ENCODE measurements at places on chromosomes 13 and 19.

DNA sequence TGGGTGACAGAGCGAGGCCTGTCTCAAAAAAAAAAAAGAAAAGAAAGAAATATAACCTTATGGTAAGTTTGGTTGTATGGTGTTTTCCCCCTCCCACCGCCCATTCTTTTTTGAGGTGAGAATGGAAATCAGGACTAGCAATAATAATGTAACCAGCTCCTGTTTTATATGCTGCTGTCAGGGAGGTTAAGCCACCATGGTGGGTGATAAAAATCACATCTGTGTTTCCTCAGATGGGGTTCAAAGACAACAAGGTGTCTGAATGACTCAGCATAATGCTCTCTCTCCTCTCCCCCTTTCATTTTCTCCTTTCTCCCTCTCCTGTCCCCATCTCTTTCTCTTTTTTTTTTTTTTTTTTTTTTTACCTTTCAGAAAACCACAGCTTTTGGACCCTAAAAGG, 28.3 kb upstream of the GARRE1 start:
- no peak for DNase-seq
- H3K27ac ChIP-seq = no peak overlapping the region

DNA sequence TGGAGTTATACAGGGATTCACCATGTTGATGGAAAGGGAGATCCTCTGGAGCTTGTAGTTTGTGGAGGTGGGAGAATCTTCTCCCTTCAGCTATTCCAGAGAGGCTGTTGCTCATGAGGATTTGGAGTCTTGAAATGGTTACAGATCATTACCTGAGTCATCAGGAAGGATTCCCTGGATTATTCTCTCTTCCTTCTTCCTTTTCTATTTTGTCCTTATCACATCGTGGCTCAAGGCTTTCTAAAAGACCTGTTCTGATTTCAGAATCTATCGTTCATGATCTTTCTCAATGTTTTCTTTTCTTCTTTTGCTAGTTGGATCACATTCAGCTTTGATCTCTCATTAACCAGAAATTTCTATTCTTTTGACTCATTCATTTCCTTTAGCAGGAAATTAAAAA, 196.0 kb downstream of the KLF5 start:
- no peak overlapping the region for H3K4me3 ChIP-seq
- no peaks in the 10 kb centered on the region for H3K4me1 ChIP-seq
- DNase-seq = no peak
- no peak overlapping the region for H3K27ac ChIP-seq
- H3K36me3 ChIP-seq = no peaks in the 10 kb centered on the region

GRCh38 chr13:107518780-107519179, 696.6 kb downstream of the LIG4 start:
- H3K27ac ChIP-seq = no peak overlapping the region
- DNase-seq = no peak
- H3K4me3 ChIP-seq = no peak overlapping the region
- no peaks in the 10 kb centered on the region for H3K36me3 ChIP-seq
- H3K4me1 ChIP-seq = no peaks in the 10 kb centered on the region

DNA sequence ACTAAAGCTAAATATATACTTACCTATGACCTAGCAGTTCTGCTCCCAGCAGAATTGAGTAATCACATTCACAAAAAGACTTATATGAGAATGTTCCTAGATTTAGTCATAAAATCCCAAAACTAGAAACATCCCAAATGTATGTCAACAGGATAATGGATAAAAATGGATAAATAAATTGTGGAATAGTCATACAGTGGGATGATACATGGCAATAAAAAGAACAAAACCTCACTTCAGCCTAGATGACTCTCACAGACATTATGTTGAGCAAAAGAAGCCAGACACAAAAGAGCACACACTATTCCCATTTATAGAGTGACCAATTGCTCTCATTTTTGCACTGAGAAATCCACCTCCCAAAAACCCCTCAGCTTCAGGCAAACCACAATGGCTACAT, 352.4 kb upstream of the HTR2A start:
- H3K36me3 ChIP-seq = no peaks in the 10 kb centered on the region
- no peaks in the 10 kb centered on the region for H3K4me1 ChIP-seq
- no peak overlapping the region for H3K27ac ChIP-seq

DNA sequence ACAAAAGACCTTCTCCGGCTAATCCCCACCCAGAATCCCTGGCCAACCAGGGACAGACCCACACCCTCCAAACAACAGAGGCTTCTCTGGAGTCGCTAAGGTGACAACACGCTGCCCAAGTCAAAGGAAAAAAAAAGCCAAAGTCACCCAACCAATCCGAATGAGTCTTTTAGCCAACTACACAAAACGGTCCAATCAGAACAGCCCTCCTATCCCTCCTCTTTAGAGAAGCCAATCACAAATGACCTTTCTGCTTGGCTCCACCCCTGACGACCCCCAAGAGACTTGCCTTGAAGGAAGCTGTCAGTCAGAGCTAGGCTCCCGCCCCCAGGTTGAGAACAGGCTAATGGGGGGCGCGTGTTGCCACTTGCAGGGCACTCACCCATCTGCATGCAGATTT, 6.6 kb upstream of the FBXW9 start:
- H3K36me3 ChIP-seq = peaks cover 18% of the 10 kb centered on the region
- no peak for DNase-seq
- H3K4me3 ChIP-seq = no peak overlapping the region
- no peaks in the 10 kb centered on the region for H3K4me1 ChIP-seq
- H3K27me3 ChIP-seq = no peaks in the 10 kb centered on the region

GRCh38 chr13:53144826-53145225, 116.2 kb downstream of the OLFM4 start:
- H3K27me3 ChIP-seq = no peaks in the 10 kb centered on the region
- no peak overlapping the region for H3K27ac ChIP-seq
- H3K4me3 ChIP-seq = no peak overlapping the region
- H3K4me1 ChIP-seq = no peaks in the 10 kb centered on the region
- no peaks in the 10 kb centered on the region for H3K36me3 ChIP-seq
- DNase-seq = no peak

DNA sequence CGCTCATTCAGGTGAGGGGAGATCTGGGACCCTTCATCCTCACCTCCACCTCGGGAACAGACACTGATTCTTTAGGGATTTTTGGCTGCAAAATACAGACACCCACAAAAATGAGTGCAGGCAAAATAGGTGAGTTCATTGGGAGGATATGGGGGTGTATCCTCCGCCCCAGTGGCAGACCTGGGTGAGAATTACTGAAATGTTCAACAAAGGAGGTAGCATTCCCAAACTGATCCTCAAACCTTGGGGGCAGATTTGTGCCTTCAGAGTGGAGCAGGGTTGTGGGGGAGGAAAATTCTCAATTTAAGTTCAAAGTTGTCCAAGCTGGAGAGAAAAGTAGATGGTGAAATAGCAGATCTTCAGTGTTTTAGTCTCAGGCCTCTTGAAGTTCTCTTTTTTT, 31.3 kb upstream of the SIN3B start:
- H3K27me3 ChIP-seq = no peaks in the 10 kb centered on the region
- H3K36me3 ChIP-seq = no peaks in the 10 kb centered on the region
- H3K4me1 ChIP-seq = no peaks in the 10 kb centered on the region
- no peak overlapping the region for H3K4me3 ChIP-seq
- H3K27ac ChIP-seq = no peak overlapping the region

- no peaks in the 10 kb centered on the region for H3K4me1 ChIP-seq
- no peak for DNase-seq
- no peaks in the 10 kb centered on the region for H3K27me3 ChIP-seq
- H3K4me3 ChIP-seq = no peak overlapping the region
- H3K36me3 ChIP-seq = no peaks in the 10 kb centered on the region
These were observed 121.6 kb upstream of the SPRY2 start for GRCh38 chr13:80462567-80462966.

- no peak for DNase-seq
- H3K4me1 ChIP-seq = no peaks in the 10 kb centered on the region
- no peaks in the 10 kb centered on the region for H3K36me3 ChIP-seq
- H3K4me3 ChIP-seq = no peak overlapping the region
- H3K27me3 ChIP-seq = no peaks in the 10 kb centered on the region
These were observed 19.6 kb upstream of the NFIC start for GRCh38 chr19:3346677-3347353.

DNA sequence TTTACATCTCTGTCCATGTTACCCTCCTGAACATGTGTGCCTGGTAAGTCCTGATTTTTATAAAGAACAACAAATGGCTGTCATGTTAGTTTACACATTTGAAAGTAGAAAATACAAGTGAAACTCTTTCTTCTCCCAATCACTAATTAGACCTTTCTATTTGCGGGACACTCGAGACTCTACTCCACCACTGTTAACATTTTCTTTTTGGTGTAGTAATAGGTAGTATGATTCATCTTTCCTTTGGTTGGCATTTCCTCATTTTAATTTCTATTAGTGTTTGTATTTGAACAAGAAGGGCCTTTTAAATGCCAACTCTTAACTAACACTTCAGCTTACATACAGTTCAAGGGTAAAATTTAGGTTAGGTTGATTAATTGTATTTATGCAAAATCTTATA, 371.1 kb downstream of the PCDH9 start:
- DNase-seq = no peak
- no peaks in the 10 kb centered on the region for H3K4me1 ChIP-seq
- no peaks in the 10 kb centered on the region for H3K27me3 ChIP-seq
- H3K36me3 ChIP-seq = no peaks in the 10 kb centered on the region
- H3K4me3 ChIP-seq = no peak overlapping the region

GRCh38 chr19:31863122-31863521, 482.3 kb upstream of the ZNF507 start:
- H3K27ac ChIP-seq = no peak overlapping the region
- H3K4me1 ChIP-seq = no peaks in the 10 kb centered on the region
- no peak for DNase-seq
- H3K27me3 ChIP-seq = no peaks in the 10 kb centered on the region
- H3K4me3 ChIP-seq = no peak overlapping the region
- no peaks in the 10 kb centered on the region for H3K36me3 ChIP-seq

DNA sequence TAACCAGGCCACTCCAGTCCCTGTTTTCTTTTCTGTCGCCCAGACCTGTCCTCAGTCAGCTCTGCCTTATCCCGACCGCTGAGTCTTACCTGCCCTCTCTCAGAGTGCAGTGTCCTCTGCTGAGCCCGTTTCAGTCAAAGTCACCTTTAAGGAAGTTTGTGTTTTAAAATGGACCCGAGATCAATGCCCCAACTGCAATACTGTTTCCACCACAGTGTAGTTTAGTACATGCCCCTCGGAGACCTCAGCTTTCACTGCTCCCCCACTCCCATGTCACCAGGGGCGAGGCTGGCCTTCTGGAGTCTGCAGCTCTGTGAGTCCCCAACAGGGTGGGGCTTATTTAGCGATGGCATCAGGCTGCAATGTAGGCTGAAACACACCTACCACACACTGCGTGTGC, 248.4 kb upstream of the TSHZ3 start:
- no peak overlapping the region for H3K27ac ChIP-seq
- no peak for DNase-seq
- H3K4me3 ChIP-seq = no peak overlapping the region

GRCh38 chr13:30991184-30991583, 58.7 kb downstream of the TEX26 start:
- DNase-seq = no peak
- no peak overlapping the region for H3K4me3 ChIP-seq
- H3K27ac ChIP-seq = no peak overlapping the region

- no peak overlapping the region for H3K27ac ChIP-seq
- no peaks in the 10 kb centered on the region for H3K27me3 ChIP-seq
- no peaks in the 10 kb centered on the region for H3K4me1 ChIP-seq
- no peak overlapping the region for H3K4me3 ChIP-seq
These were observed 16.1 kb downstream of the ZNF536 start for GRCh38 chr19:30388327-30388726.

DNA sequence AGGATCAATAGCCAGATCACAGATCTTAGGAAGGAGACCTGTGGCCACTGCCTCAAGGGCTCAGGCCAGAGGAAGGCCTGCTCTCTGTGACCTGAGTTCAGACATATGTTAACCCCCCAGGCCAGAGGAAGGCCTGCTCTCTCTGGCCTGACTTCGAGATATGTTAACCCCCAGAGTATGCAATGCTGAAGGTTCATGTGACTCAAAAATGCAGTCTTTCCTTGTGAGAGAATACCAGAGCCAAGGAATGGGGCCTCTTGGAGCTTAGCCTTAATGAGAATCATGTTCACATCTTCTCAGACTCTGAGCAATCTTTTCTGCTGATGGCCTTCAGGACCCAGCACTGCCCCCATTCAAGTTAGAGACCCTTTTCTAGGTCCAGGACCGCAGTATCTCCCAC, 36.7 kb downstream of the MBNL2 start:
- no peaks in the 10 kb centered on the region for H3K36me3 ChIP-seq
- H3K4me1 ChIP-seq = peaks cover 27% of the 10 kb centered on the region
- DNase-seq = no peak

GRCh38 chr13:31073859-31074718, 87.6 kb downstream of the HSPH1 start:
- H3K27me3 ChIP-seq = no peaks in the 10 kb centered on the region
- no peak for DNase-seq
- H3K36me3 ChIP-seq = no peaks in the 10 kb centered on the region
- H3K27ac ChIP-seq = no peak overlapping the region

GRCh38 chr19:32750441-32751055, 31.0 kb downstream of the TDRD12 start:
- H3K4me1 ChIP-seq = peaks cover 24% of the 10 kb centered on the region
- H3K36me3 ChIP-seq = no peaks in the 10 kb centered on the region
- H3K27ac ChIP-seq = no peak overlapping the region
- H3K27me3 ChIP-seq = no peaks in the 10 kb centered on the region
- no peak for DNase-seq

GRCh38 chr13:77026861-77027621, at the start of gene FBXL3:
Gene FBXL3 (minus strand): TSS chr13:77027159. CDS start chr13:77021860, 5,299 bp downstream.
- peaks cover 49% of the 10 kb centered on the region for H3K4me1 ChIP-seq
- no peaks in the 10 kb centered on the region for H3K27me3 ChIP-seq
- H3K27ac ChIP-seq = peak within 1 kb of the TSS; percentile 92
- peak within 1 kb of the TSS; percentile 92 for H3K4me3 ChIP-seq

DNA sequence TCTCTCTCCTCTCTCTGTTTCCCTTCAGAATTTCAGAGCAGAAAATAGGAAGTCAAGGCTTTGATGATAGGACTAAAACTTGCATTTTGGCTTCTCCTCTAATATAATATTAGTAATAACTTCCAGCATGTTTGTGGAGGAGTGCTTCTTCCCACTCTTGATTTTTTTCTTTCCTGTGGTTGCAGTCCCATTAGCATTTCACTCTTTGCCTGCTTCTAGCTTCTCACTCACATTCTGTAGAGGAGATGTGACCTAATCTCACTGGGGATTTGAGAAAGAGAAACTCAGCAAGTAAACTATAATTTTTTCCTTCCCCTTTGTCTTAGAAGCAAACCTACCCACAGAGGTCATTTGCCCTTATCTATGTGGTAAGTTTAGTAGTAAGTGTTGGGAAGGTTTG, 169.4 kb upstream of the HTR2A start:
- H3K27me3 ChIP-seq = no peaks in the 10 kb centered on the region
- DNase-seq = no peak
- no peak overlapping the region for H3K4me3 ChIP-seq

GRCh38 chr13:66402546-66402945, 827.6 kb downstream of the PCDH9 start:
- H3K27ac ChIP-seq = no peak overlapping the region
- no peaks in the 10 kb centered on the region for H3K4me1 ChIP-seq
- DNase-seq = no peak
- H3K27me3 ChIP-seq = no peaks in the 10 kb centered on the region

GRCh38 chr19:18967358-18968146, 26.5 kb upstream of the HOMER3 start:
- no peaks in the 10 kb centered on the region for H3K36me3 ChIP-seq
- no peaks in the 10 kb centered on the region for H3K4me1 ChIP-seq
- H3K4me3 ChIP-seq = no peak overlapping the region
- no peaks in the 10 kb centered on the region for H3K27me3 ChIP-seq

All from CD8-positive, alpha-beta memory T cell (primary cell).